Activated CD8-positive, alpha-beta memory T cell treated with anti-CD3 and anti-CD28 coated beads for 4 hours (primary cell): ENCODE measurements at places on chromosomes 7 and 10.

GRCh38 chr10:73889014-73889413 lies 14.7 kb upstream of the CAMK2G start:
- no peak for DNase-seq

DNA sequence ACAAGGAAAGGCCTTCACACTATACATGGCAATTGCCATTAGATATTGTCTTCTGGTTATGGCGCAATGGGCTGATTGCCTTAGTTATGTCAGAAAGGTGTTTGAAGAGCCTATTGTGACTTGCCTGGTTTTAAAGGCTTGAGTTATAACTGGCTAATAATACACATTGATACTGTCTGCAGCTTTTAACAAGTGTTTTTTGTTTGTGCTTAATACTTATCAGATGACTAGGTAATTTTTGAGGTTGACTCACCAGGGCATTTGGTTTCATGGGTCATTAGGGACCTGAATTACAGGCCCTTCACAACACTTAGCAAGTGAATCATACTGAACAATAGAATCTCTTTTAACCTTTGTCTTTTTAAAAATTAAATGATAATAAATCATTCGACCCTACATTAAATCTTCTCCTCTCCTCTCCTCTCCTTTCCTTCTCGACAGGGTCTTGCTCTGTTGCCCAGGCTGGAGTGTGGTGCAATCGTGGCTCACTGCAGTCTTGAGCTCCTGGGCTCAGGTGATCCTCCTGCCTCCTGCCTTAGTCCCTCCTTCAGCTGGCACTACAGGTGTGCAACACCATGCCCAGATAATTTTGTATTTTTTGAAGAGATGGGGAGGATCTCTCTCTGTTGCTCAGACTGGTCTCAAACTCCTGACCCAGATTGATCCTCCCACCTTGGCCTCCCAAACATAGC lies 196.3 kb downstream of the JCAD start:
- DNase-seq = no peak

DNA sequence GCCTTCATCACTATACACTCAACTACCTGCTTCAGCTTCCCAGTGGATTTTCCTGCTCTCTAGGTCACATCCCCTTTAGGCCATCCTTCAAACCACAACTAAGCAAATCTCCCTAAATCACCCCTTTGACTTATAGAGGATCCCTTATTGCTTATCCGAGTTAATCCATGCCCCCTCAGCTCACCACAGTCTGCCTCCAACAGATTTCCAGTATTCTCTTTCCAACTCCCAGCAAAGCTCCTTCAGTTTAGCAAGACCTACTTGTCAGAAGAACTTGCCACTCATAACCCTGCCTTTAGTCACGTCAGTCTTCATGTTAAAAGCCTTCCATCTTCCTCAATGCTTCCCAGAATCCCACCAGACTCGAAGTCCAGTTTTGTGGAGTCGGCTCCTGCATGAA lies 38.6 kb downstream of the RAPGEF5 start:
- DNase-seq = no peak

DNA sequence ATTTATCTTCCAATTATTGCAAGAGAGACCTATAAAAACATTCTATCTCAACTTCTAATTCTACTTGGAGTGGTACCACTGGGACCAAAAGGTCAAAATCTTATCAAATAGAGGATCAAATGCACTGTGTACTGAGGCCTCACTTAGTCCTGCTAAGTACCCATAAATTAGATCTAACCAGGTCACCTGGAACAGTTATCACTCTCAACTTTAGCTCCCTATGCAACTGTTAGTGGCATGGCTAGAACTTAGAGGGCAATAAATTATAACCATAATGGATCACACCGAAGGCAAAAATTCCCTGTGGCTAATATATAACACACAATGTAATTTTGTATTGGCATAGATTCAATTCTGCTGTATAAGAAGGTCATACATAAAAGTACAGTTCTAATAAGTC lies 428.9 kb downstream of the PCDH15 start:
- no peak for DNase-seq

DNA sequence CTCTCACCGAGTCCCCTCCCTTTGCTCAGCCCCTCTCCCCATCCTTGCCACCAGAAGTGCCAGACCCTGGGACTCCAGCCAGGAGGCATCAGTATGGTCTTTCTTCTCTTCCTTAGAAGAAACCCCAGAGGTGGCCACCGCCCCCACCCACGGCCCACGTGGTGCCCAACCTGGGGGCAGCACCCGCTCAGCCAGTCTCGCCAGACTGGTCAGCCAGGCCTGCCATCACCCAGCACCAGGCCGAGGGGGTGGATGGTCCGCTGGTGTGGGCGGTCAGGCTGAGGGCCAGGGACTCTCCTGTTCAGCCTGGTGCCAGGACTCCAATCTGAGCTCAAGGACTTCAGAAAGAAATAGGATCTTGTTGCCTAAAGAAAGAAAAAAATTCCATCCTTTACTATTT lies 5.8 kb upstream of the CLDN4 start:
- DNase-seq = no peak

DNA sequence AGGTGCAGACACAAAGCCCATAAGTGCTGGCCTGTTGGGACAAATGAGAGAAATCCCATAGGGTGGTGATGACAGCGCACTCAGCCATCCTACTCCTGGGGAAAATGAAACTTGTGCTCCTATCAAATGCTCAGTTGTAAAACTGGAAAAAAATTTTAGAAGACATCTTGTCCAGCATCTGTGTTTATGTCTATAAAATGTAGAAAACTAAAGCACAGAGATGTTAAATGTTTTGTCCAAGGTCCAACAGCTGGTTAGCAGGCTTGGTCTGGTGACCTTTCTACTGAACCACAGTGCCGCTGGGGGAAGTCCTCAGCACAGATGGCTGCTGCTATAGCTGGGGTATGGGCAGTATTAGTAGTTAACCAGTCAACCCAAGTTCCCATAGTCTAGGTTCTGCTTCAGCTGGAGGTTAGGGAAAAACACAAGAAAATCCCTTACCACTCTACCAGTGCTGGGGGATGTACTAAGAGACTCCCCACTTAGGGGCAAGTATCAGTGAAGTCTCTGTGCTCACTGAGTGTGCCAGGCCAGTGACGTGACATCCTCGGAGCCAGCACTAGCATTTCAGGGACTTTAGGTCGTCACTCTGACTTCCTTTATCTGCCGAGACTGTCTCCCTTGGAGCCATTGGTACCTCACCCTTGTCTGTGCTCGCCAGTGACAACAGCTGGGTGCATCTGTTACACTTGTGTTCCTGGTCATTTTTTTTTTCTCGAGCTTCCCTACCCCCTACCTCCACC lies 1.9 kb downstream of the TSPAN33 start:
- DNase-seq = no peak

DNA sequence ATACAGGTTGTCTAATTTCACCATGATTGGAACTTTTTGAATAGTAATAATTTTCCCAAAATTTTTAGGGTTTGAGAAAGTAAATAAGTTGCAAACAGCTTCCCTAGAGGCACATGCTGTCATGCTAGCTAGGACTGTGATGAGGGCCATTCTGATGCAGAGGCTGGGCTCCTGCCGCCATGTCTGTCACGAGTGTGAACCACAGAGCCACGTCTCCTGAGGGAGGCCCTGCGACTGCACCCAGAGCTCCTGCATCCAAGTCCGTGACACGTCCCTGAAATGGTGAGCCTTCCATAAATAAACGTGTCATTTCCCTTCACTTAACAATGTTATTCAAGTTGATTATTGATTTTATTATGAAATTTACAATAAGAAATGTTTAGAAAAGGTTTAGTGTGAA lies 40.0 kb downstream of the C10orf120 start:
- DNase-seq = no peak

DNA sequence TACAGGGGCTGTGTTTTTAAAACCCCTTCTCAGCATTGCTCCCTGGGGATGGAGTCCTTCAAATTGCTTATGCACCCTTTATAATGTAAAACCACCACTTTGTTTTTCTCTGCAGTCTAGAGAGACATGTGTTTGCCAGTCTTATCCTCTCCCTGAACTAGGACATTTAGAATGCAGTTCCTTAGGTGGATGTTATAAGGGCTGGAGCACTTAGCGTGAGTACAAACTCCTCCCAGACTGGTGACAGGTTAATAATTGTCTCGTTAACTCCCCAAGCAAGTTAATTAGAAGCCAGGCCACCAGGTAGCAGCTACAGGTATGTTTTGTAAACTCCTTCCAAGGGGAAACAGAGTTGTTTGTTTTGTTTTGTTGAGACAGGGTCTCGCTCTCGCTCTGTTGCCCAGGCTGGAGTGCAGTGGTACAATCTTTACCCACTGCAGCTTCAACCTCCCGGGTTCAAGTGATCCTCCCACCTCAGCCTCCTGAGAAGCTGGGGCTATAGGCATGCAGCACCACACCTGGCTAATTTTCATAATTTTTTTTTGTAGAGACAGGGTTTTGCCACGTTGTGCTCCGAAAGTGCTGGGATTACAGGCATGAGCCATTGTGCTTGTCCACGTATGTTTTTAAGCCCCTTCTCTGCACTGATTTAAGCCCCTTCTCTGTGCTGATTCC lies 100.2 kb downstream of the FAM107B start:
- no peak for DNase-seq

- no peak for DNase-seq
Measured at GRCh38 chr7:43594020-43594419, 11.1 kb downstream of the STK17A start.

GRCh38 chr10:132043861-132044695 lies 21.7 kb upstream of the JAKMIP3 start:
- no peak for DNase-seq

DNA sequence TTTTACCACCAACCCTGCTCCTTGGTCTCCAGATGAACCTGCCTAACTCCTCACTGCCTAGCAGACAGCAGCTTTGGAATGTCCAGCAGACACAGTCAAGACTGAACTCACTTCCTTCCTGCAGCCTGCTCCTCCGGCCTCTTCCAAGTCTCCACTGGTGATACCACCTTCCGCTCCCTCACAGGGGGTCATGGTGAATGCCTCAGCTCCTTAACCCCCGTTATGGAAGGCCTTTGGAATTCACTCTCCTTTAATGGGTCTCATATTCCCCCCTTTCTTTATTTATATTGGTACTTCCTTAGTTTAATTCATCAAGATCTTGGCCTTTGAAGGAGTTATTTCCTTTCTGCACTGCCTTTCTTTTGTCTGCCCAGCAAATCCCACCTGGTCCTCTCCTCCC lies 44.9 kb upstream of the ZNF32 start:
- no peak for DNase-seq

DNA sequence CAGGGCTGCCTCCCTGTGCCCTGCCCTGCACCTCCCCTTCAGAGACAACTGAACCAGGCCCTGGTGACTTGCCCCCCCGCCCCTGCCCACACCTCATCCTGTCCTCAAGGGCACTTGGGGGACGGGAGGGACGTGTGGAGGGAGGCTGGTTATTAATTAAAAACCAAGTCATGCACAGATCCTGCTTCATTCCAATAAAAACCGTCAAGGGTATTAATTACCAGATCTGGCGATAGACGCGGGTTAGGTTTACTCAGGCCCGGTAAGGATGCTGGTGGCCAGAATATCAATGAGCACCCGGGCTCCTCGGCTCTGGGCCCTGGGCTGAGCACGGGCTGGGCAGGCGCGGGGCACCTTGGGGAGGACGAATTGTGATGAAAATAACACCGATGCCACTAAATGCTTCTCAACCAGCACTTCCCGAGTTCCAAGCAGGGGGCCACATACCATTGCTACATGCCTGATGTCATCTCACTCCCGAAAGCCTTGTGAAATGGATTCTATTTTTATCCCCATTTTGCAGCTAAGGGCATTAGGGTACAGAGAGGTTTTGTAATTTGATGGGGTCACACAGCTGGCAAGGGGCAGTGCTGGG lies 24.5 kb upstream of the GTF2IRD1 start:
- no peak for DNase-seq

DNA sequence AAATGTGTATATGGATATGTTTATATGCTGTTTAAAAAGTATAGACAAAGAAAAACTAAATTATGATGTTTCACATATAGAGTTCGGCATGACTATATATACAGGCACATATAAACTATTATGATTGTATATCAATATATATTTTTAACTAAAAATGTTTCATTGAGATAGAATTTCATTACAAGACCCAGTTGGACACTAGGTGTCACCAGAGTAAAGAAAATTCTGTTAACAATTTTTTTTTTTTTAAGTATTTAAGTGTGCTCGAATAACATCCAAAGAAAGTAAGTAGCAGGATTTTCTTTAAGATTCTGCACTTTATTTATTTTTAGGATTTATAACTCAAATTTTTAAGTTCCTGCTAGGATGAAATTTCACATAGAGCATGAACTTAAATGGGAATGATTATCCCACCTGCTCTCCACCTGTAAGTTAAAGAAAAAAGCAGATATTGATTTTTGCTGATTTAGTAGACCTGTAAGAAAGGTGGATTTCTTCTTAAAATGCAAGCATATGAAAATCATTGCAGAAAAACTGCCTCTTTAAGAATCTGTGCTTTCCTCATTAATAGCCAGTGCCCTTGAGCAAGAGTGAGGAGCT lies 961.5 kb downstream of the PCDH15 start:
- no peak for DNase-seq

GRCh38 chr10:75654171-75654771 lies 222.8 kb downstream of the LRMDA start:
- no peak for DNase-seq

- DNase-seq = no peak
Measured at GRCh38 chr7:137946011-137946410, 55.9 kb downstream of the CREB3L2 start.

- DNase-seq = no peak
Measured at GRCh38 chr10:121113385-121113696, 262.2 kb downstream of the WDR11 start.

GRCh38 chr7:83701736-83702135 lies 52.8 kb upstream of the SEMA3E start:
- DNase-seq = no peak

DNA sequence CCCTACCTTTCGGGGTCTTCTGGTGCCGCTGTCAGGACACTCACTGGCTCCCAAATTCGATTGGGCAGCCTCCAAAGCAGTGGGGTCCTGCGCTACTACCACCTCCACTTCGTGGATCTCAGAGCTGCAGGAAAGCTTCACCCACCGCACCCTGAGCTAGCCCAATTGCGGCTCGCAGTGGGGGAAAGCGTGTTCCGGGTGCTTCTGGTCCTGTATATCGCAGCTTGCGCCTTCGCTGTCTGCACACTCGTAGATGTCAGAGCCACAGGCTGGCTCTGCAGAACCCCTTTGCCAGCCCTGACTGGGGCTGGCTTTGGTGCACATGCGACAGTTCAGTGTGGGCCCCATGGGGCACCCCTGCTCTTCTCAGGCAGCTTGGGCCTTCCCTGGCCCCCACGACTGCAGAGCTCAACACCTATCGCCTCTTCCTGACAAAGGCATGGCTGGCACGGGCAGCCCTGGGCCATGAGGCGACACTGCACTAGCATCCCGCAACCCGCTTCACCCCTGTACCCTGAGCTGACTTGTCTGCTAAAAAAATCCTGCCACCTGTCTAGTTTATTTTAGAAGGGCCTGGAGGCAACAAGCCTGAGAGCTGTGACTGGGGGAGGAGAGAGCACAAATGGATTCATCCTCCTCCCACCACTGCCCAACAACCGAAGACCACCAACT lies 78.7 kb upstream of the ABI1 start:
- DNase-seq = no peak

DNA sequence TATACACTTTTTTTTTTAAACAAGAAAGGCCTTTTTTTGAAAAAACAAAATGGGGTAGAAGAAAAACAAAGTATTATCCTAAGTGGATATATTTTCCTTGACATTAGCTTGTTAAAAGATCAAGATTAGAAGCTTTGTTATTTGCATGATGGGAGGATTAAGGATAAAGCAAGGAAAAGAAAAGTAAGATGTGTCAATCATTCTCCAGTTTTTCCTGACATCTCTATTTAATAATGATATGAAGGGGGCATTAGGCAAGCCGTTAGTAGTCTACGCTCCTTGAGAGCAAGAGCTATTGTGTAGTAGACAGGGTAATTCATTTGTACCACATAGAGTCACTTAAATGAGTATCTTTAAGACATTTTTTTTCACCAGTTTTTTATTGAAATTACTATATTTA lies 137.6 kb downstream of the RNF133 start:
- DNase-seq = no peak

GRCh38 chr7:3683546-3684539 lies 382.8 kb downstream of the SDK1 start:
- DNase-seq = no peak
